ENCODE measurements at places on chromosomes 2 and 18.

- no peak for DNase-seq
Observed at GRCh38 chr2:226143091-226143490, 656.5 kb downstream of the IRS1 start.

DNA sequence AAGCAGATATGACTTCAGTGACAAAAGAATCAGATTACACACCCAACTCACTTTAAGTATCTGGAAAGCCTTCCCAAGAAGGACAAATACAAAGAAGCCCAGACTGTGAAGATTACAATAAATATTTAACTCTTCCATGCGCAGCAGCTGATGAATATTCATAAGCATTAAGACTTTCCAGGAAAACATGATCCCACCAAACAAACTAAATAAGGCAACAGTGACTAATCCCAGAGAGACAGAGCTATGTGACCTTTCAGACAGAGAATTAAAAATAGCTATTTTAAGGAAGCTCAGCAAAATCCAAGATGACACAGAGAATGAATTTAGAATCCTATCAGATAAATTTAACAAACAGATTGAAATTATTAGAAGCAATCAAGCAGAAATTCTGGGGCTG lies 108.2 kb upstream of the UBE2E3 start:
- DNase-seq: no peak

DNA sequence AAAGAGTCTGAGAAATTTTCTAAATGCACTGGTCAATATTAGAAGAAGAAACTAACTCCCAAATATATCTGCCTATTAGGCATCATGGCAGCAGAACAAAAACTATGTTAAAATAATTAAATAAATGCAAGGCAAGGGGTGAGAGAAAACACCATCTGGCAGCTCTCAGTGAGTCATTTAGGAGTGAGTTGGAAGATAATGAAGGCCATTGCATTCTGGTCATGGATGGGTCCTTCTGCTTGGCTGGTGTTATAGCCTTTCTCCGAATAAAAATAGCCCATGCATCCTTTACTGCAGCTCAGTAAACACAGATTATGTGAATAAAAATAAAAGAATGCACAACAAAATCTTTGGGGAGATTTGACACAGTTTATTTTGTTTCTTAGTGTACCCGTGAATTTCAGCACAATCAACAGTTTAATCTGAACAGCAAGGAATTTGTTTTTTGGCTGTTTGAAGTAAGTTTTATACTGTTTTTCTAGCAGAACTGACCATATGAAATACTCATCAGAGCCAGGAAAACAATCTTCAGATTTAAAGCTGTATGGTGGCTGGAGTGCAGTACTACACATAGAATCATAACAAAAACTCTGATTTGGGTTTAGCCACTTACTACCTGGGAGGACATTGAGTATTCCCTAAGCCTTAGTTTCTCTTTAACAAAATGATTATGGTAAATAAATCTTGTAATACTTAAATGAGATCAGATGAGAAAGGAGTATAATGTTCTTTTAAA lies 225.1 kb upstream of the ITGA4 start:
- DNase-seq: no peak

- DNase-seq: no peak
Observed at GRCh38 chr18:79789901-79790890, 7.5 kb upstream of the KCNG2 start.
